ENCODE measurements at places on chromosomes 7 and 10.

- H3K36me3 ChIP-seq: no peaks in the 10 kb centered on the region
- H3K4me1 ChIP-seq: no peaks in the 10 kb centered on the region
- H3K27ac ChIP-seq: no peak overlapping the region
- no peak for DNase-seq
Observed at GRCh38 chr10:29329420-29329819, 40.5 kb downstream of the LYZL1 start.

GRCh38 chr7:140646931-140647647 is 6.5 kb upstream of the DENND2A start:
- DNase-seq: no peak
- peaks cover 5% of the 10 kb centered on the region for H3K4me1 ChIP-seq
- no peak overlapping the region for H3K4me3 ChIP-seq
- H3K36me3 ChIP-seq: no peaks in the 10 kb centered on the region

- H3K4me1 ChIP-seq: peaks cover 31% of the 10 kb centered on the region
- no peak for DNase-seq
- no peak overlapping the region for H3K4me3 ChIP-seq
- H3K36me3 ChIP-seq: no peaks in the 10 kb centered on the region
- H3K27ac ChIP-seq: no peak overlapping the region
Observed at GRCh38 chr7:150963707-150964559, 14.2 kb downstream of the KCNH2 start.

- H3K4me1 ChIP-seq: no peaks in the 10 kb centered on the region
- H3K27me3 ChIP-seq: no peaks in the 10 kb centered on the region
- no peak overlapping the region for H3K4me3 ChIP-seq
Observed at GRCh38 chr7:95736635-95737034, 35.7 kb upstream of the DYNC1I1 start.

DNA sequence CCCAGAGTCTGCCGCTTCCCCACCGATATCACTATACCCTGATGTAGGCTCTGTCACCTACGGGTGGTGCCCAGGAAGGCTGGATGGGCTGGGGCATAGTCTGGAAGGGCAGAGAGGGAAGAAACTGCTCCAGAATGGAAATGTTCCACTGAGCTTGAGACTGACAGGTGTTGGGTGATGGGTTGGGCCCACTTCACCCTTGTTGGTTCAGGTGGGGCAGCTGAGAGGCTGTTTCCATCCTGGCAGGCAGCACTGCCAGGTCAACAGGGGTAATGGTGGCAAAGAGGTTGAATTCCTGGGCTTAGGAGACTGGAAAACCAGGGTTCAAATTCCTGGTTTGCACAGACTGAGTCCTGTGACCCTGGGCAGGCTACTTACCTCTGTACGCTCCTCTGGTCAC is 28.5 kb upstream of the FRAT2 start:
- DNase-seq: no peak
- no peaks in the 10 kb centered on the region for H3K27me3 ChIP-seq
- H3K27ac ChIP-seq: peak overlapping the region; percentile 6
- H3K36me3 ChIP-seq: peaks cover 62% of the 10 kb centered on the region
- no peak overlapping the region for H3K4me3 ChIP-seq

DNA sequence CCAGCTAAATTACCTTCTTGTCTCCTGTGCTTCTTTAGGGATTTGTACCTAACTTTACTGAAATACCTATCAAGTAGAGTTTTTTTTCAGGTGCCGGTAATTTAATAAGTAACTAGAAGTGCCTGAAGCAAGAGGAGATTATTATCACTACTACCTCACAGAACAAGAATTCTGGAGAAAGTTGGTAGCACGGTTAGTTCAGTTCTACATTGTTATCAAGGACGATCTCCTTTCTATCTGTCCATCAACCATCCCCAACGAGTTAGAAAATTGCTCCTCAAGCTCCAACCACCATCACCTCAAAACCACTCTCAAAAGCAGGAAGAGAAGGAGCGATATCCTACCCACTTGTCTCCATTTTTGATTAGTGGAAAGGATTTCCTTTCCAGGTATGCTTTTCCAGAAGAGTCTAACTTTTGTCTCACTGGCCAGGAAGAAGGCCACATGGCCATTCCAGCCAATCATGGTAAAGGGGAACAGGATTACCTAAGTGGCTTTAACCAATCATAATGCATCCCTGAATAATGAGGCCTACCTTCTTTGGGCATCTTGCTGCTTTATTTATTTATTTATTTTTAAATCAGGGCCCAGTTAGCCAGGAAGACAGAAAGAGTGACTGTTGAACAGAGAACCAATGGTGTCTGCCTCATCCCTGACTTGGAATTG is 265.2 kb downstream of the SNX13 start:
- H3K4me3 ChIP-seq: no peak overlapping the region
- H3K36me3 ChIP-seq: no peaks in the 10 kb centered on the region
- no peak overlapping the region for H3K27ac ChIP-seq
- peaks cover 7% of the 10 kb centered on the region for H3K4me1 ChIP-seq

- H3K27me3 ChIP-seq: no peaks in the 10 kb centered on the region
- no peaks in the 10 kb centered on the region for H3K36me3 ChIP-seq
- H3K27ac ChIP-seq: no peak overlapping the region
- H3K4me1 ChIP-seq: peaks cover 60% of the 10 kb centered on the region
- H3K4me3 ChIP-seq: no peak overlapping the region
Observed at GRCh38 chr10:71739358-71739900, 19.9 kb upstream of the C10orf105 start.

GRCh38 chr7:112726076-112726475 is 64.1 kb downstream of the TMEM168 start:
- H3K4me1 ChIP-seq: no peaks in the 10 kb centered on the region
- no peaks in the 10 kb centered on the region for H3K36me3 ChIP-seq
- no peak overlapping the region for H3K4me3 ChIP-seq
- H3K27ac ChIP-seq: no peak overlapping the region
- no peak for DNase-seq

DNA sequence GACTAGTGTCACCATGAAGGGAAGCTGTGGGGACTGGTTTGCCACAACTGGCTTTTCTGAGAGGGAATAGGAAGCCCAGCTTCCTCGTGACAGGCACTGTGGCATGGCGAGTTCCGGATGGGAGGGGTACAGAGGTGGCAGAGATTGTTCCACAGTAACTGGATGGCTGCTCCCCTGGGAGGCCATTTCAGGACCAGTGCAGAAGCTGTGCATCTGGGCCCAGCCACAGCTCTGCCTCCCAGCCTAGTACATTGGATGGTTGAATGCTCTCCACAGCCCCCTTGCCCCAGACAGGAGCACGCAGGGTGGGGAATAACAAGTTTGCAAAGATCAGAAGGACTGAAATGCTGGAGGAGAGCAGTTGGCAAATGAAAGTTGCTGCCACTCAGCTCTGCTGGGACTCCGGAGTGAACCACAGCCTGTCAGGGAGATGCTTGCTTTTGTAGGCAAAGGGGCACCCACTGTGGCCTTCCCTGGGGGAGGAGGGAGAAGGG is 51.8 kb downstream of the GSDME start:
- no peak overlapping the region for H3K27ac ChIP-seq
- no peaks in the 10 kb centered on the region for H3K27me3 ChIP-seq
- no peaks in the 10 kb centered on the region for H3K36me3 ChIP-seq
- DNase-seq: no peak

GRCh38 chr10:132714986-132715775 is 70.8 kb downstream of the NKX6-2 start:
- peaks cover 34% of the 10 kb centered on the region for H3K36me3 ChIP-seq
- no peaks in the 10 kb centered on the region for H3K27me3 ChIP-seq
- no peak overlapping the region for H3K27ac ChIP-seq
- no peak overlapping the region for H3K4me3 ChIP-seq

GRCh38 chr10:85175635-85176034 is 847.2 kb downstream of the CCSER2 start:
- no peaks in the 10 kb centered on the region for H3K36me3 ChIP-seq
- H3K4me3 ChIP-seq: no peak overlapping the region
- no peak for DNase-seq
- no peaks in the 10 kb centered on the region for H3K27me3 ChIP-seq

GRCh38 chr10:63458177-63458576 is 7.6 kb downstream of the JMJD1C start:
- no peak for DNase-seq
- H3K4me1 ChIP-seq: no peaks in the 10 kb centered on the region
- no peaks in the 10 kb centered on the region for H3K27me3 ChIP-seq
- no peak overlapping the region for H3K4me3 ChIP-seq

- no peak overlapping the region for H3K27ac ChIP-seq
- no peak for DNase-seq
- peaks cover 62% of the 10 kb centered on the region for H3K36me3 ChIP-seq
- peaks cover 51% of the 10 kb centered on the region for H3K4me1 ChIP-seq
- no peaks in the 10 kb centered on the region for H3K27me3 ChIP-seq
- no peak overlapping the region for H3K4me3 ChIP-seq
Observed at GRCh38 chr10:17237149-17237527, 9.1 kb downstream of the VIM start.

- peaks cover 4% of the 10 kb centered on the region for H3K36me3 ChIP-seq
- peaks cover 61% of the 10 kb centered on the region for H3K4me1 ChIP-seq
- no peaks in the 10 kb centered on the region for H3K27me3 ChIP-seq
- DNase-seq: peak; percentile 42
- peak overlapping the region; percentile 80 for H3K27ac ChIP-seq
Observed at GRCh38 chr10:132400041-132400546, 3.1 kb downstream of the PWWP2B start.

DNA sequence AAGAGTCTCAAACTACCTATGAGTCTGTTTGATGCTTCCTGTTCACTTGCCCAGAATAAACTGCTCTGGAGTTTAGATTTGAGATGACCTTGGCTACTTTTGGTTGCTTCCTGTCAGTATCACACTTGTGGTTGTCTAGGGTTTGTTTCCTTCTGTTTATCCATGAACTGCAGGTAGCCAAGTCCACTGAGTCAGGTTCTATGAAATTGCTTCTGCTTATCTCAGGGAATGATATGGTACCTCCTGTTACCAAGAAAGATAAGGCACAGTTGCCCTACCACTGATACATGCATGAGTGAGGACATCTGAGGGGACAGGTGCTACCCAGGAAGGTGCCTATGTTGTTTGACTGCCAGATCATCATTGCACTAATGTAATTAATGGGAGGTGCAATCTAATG is 15.8 kb upstream of the EEPD1 start:
- H3K36me3 ChIP-seq: no peaks in the 10 kb centered on the region
- no peak overlapping the region for H3K4me3 ChIP-seq
- no peak overlapping the region for H3K27ac ChIP-seq
- H3K4me1 ChIP-seq: no peaks in the 10 kb centered on the region
- DNase-seq: no peak

DNA sequence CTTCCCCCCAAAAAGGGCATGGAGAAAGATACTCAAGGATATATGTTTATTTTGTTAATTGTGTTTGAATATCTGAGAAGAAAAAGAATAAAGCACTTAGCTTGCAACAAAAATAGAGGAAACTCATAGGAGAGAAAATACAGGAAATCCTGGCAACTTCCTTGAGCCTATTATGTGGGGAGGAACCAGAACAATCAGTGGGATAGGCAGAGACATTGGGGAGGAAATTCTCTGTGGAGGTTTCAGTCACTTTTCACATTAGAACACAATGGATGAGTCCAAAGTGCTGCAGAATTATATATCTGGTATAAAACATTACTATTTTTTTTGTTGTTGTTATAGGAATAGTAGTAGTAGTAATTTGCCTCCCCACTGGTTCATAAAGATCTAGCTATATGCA is 240.1 kb downstream of the THSD7A start:
- H3K27ac ChIP-seq: no peak overlapping the region
- no peak overlapping the region for H3K4me3 ChIP-seq
- no peaks in the 10 kb centered on the region for H3K36me3 ChIP-seq
- DNase-seq: no peak
- no peaks in the 10 kb centered on the region for H3K27me3 ChIP-seq

- DNase-seq: no peak
- no peak overlapping the region for H3K4me3 ChIP-seq
- H3K27me3 ChIP-seq: no peaks in the 10 kb centered on the region
- H3K36me3 ChIP-seq: no peaks in the 10 kb centered on the region
- no peaks in the 10 kb centered on the region for H3K4me1 ChIP-seq
Observed at GRCh38 chr10:68208424-68209042, 23.4 kb downstream of the ATOH7 start.

GRCh38 chr10:33376476-33376875 is 42.0 kb upstream of the NRP1 start:
- H3K4me1 ChIP-seq: no peaks in the 10 kb centered on the region
- DNase-seq: no peak
- no peak overlapping the region for H3K27ac ChIP-seq

GRCh38 chr10:132135053-132135872 is 51.5 kb upstream of the DPYSL4 start:
- no peak overlapping the region for H3K27ac ChIP-seq
- peak; percentile 44 for DNase-seq
- H3K27me3 ChIP-seq: peaks cover 30% of the 10 kb centered on the region
- no peak overlapping the region for H3K4me3 ChIP-seq
- H3K36me3 ChIP-seq: no peaks in the 10 kb centered on the region

GRCh38 chr7:1066242-1066588 is 21.7 kb upstream of the GPER1 start:
- no peak for DNase-seq
- no peaks in the 10 kb centered on the region for H3K36me3 ChIP-seq

DNA sequence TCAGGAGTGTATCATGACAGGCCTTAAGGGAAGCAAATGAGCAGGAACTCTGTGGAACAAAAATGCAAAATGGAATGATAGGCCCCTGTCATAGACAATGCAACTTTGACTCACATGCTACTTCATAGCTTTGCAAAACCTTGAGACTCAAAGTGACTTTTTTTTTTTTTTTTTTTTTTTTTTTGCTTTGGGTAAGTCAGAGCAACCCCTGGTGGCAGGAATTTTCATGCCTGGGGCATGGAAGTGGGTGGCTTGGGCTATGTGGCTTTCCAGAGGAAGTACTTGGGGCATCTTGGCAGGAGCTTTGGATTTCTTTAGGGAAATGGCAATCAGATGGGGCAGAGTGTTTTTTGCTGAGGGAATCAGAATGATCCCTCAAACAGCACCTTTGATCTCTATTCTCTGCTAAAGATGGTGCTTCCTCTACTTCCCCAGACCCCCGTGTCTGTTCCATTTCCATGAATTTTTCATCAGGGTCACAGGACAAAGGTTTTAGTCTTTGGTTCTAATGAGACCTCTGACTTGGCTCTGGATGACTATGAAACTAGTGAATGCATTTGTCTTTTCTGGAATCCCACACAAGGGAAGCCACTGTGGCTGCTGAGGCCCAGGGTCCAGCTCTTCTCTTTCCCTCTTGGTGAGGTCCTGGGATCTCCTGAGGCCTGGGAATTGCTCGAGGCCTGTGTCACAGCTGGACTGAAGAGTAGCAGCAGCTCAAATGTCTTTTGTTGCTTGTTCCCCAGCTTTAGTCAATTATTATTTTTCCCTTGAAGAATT is 62.8 kb downstream of the TACC2 start:
- DNase-seq: peak; percentile 74
- peaks cover 26% of the 10 kb centered on the region for H3K4me1 ChIP-seq
- H3K4me3 ChIP-seq: no peak overlapping the region
- peak overlapping the region; percentile 24 for H3K27ac ChIP-seq
- H3K27me3 ChIP-seq: no peaks in the 10 kb centered on the region
- no peaks in the 10 kb centered on the region for H3K36me3 ChIP-seq

DNA sequence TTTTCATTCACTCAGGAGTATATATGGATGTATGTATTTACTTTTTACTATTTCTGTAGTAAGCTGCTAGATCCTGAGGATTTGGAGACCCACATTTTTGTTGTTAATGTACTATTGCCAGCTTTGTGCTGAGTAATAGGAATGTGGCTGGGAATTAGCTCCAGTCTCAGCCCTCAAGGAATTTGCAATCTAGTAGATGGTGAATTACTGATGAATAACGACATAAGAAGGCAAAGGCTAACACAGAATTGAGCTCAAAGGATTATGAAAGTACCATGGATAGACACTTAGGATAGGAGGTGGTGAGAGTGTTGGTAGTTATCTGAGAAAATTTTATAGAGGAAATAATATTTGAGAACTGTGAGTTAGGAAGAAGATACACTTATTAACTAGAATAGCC is 19.9 kb downstream of the CASD1 start:
- H3K4me1 ChIP-seq: no peaks in the 10 kb centered on the region
- H3K4me3 ChIP-seq: no peak overlapping the region
- H3K27me3 ChIP-seq: no peaks in the 10 kb centered on the region
- no peak overlapping the region for H3K27ac ChIP-seq
- peaks cover 38% of the 10 kb centered on the region for H3K36me3 ChIP-seq

Measured in lower lobe of right lung (tissue), 2 donors.